ENCODE measurements at places on chromosomes 6 and 20.

DNA sequence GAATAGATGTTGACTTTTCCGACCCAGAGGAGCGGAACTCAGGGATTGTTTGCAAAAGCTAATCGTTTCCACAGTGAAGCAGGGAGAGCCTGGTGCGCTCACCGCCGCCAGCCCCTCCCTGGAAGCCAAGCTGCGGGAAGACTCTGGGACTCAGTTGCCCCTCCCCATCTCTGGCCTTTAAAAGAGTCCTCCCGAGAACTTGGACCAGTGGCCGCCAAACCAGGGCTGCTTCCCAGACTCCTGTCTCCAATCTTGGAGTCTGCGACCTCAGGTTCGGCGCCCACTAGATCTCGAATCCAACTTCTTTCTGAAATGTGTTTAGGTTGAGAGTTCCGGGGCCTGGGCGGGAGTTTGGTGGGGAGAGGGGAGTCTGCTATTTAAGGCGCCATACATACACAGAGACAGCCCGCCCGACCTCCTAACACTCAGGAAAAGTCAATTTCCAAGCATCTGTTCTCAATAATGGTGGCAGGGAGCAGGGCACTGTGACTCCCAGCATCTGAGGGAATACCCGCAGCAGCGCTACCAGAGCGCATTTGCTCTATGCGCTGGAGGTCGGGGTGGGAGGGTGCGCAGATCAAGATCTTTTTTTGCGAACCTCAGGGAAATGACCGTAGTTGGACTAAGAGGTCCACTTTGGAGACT is 800 bp upstream of the GRIK2 start:
- DNase-seq: no peak

GRCh38 chr6:88008411-88008810 is 39.2 kb upstream of the SPACA1 start:
- no peak for DNase-seq

- DNase-seq: no peak
These were observed 212.7 kb downstream of the PTPRK start for GRCh38 chr6:128307671-128308070.

GRCh38 chr6:21588481-21589351 is 4.8 kb upstream of the SOX4 start:
- DNase-seq: no peak

DNA sequence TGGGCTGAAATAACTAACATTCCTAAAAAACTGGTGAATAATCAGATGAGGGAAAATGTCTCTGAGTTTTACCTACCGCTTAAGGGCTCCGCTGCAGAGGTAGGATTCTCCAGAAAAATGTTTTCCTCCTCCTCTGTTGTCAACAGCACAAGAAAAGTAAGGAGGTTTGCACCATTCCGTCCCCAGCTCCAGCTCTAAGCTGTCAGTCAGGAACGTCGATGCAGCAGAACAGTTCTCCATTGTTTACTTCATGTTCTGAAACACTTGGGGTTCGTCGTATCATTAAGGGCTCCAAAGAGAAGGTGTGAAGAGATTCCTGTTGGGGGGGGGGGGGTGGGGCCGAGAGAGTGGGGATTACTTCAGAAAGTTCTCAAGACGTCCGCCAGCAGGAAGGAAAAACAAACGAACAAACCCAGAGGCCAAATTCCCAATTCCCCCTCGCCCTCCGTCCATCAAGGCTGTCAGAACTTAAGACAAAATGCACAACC is 734 bp downstream of the MMS22L start:
- DNase-seq: no peak

DNA sequence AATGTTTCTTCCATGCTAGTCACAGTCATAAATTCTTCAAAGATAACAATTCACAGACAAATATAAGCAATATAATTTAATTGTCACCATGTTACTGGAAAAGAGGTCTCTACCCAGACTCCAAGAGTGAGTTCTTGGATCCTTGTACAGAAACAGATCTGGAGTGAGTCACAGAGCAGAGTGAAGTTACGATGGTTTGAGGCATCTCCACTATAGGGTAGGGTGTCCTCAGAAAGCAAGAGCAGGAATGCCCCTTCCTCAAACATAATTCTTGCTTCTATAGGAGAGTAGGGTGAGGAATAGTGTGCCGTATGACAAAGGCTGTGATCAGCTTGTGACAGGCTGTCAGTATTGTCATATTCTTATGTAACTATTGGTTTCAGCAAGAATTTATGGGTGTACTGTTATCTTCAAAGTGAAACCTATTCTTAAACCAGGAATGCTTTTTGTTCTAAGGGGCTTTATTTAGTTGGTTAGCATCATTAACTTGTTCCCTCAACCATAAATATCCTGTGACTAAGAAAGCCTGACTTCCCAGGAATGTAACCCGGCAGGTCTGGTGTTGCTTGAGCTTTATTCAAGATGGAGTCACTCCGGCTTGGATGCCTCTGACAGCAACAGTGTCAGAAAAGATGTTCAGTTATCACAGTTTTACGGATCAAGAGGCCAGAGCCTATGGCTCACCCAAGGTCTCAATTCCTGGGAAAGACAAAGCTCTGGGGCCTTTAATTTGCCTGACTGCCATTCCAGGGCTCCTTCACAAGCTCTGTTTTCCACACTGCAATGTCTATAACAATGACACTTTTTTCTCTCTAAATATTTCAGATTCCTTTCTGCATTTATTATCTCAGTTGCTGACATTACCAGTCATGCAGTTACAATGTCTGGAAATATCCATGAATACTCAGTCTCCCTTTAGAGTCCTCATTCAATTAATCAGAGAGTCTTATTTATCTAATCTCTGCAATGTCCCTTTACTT is 298.6 kb downstream of the C6orf118 start:
- no peak for DNase-seq

GRCh38 chr6:119128252-119128912 is 49.9 kb upstream of the FAM184A start:
- DNase-seq: no peak

GRCh38 chr20:19185083-19185482 is 27.4 kb upstream of the SLC24A3 start:
- no peak for DNase-seq

DNA sequence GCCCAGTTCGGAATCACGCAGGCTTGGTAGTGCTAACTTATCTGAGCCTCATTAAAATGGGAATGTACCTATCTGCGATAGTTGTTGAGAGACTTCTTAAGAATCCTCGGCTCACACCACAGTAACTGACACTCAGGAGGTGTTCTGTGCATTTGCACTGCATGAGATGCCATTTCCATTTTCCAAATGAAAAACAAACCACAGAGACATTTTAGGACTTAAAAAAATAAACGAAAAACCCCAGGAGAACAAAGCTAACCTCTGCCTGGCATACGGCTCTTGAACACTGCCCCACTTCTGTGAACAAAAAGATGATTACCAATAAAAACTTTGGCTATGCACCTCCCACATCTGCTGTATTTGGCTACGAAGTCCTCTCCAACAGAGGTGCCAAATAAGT is 37.6 kb downstream of the BEND3 start:
- no peak for DNase-seq

DNA sequence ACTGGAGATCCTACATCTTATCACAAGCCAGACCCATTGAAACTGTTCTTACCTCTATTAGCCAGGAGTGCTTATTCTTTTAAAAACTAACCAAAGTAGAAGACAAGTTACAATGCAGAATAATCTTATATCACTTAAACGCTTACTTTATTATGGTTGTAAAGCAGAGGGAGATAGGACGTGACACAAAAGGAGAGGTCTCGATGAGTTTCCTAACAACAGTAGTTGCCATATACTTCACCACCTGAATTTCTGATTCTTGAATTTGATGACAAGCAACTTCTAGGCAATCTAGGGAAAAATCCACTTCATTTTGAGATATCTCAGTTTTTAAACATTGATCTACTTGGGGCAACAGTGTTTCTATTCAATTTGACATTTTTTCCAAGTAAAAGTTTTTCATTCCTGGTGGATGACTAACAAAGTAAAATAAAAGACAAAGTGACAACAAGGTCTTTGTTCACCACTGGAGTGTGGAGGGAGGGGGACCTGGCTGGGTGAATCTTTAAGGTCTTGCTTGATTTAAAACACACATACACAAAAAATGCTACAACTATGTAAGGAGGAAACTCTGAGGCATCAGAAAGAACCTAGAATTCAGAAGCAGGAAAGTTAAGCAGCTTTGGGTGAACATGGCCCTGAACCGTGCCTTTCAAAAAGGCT is 110.9 kb downstream of the SMLR1 start:
- DNase-seq: no peak

DNA sequence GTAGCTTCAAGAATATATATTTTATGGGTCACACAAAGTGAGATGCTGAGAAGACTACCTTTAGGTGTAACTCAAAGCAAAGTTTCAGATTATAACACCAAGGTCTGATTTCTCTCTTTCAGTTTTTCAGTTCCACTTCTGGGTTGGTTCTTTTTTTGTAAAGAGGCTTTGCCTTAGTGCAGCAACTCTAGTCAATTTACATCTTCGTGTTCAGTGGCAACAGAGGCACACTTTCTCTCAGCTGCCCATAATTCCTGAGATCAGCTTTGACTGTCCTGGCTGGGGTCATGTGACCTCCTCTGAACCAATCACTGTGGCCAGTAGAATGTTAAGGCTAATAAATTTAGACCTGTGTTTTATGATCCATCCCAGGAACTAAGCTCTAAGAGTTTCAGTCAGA is 120.2 kb downstream of the TINAG start:
- no peak for DNase-seq

- DNase-seq: no peak
These were observed 90.0 kb upstream of the IFNGR1 start for GRCh38 chr6:137309078-137309762.

GRCh38 chr6:40253420-40253819 is 319.2 kb upstream of the MOCS1 start:
- DNase-seq: no peak

DNA sequence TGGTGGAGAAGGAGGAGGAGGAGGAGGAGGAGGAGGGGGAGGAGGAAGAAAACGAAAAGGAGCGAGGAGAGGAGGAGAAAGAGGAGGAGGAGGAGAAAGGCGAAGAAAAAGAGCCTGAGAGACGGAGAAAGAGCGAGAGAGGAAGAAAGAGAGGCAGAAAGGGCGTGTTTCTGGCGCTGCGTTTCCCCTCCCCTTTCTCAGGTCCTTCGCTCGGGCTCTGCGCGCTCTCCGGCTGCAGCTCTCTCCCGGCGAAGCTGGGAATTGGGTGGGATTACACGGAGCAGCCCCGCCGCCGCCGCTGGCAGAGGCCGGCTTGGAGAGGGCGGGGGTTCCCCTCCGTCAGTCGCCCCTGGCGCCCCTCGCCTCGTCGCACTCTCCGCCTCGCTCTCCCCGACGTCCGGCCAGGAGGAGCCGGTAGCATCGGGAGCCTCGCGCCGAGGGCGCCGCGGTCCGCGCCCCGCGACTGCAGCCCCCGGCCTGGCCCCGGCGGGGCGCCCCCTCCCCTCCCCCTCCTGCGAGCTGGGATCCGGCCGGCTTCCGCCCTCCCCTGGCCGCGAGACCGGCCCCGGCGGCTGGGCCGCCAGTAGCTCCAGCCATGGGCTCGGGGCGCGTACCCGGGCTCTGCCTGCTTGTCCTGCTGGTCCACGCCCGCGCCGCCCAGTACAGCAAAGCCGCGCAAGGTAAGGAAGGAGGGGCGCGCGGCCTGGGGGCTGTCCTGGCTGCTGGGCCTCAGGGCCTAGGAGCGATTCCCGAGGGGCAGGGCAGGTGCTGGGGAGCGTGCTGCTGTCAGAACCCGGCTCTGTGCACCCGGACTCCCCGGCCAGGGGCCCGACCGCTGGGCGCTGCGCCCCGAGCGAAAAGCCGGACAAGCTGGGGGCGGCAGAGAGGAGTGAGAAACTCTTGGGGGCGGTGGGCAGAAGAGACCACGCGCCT is at the start of gene SCUBE3:
TSS of gene SCUBE3 (plus strand) at position 133 of the 933 bp plus-strand sequence. CDS start at position 596, 463 bp downstream.
- no peak for DNase-seq

DNA sequence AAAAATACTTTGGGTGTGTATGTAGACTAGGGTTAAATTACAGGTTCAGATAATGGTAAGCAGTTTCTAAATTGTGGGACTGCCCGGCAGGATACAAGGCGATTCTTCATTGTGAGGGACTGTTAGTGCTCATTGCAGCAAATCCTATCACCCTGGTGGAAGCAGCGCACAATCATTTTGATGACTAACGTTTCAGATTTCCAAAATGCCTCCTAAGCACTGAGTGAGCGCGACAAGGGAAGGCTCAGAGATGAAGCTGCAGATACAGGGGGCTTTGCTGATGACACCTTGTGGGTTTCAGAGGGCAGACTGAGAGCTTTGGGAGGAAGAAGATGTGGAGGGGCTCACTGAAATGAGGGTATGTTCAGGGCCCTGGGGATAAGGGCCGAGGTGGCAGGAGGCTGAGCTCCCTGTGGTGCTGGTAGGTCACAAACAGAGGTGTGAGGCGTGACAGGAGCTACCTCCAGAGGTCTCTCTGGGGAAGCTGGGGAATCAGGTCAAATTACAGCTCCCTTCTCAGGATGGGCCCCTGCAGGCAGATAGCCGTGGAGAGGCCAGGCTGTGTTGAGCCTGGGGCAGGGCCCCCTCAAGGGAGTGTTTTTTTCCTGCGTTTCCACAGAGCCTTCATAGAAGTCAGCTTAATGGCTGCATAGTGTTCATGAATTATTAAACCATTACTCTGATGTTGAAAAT is 84.5 kb upstream of the FYN start:
- DNase-seq: no peak

GRCh38 chr6:138468320-138469015 is 30.8 kb downstream of the NHSL1 start:
- DNase-seq: no peak

- no peak for DNase-seq
These were observed 77.1 kb upstream of the SLC22A23 start for GRCh38 chr6:3533981-3534380.

DNA sequence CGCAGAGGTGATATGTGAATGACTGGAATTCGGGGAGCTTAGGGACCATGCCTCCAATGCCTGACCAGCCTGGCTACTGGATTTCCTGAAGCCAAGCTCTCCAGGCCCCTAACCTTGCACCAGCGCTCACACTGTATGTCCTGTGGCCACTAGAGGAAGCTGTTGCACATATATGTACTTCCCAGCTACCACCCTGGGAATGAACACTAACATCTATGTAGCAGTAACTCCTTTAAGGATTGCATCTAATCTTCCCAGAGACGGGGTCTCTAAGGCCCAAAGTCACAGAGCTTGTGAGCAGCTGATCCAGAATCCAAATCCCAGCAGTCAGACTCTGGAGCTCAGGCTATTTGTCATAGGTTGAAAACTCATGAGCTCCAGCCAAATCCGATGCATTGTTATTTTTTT is 20.4 kb upstream of the BPIFB1 start:
- no peak for DNase-seq

- no peak for DNase-seq
These were observed 1.5 kb downstream of the CCND3 start for GRCh38 chr6:41939848-41940758.

Measured in stimulated activated CD4-positive, alpha-beta T cell treated with anti-CD3 and anti-CD28 coated beads, Interleukin-15, amount 100 ng/mL, for 1 hour (primary cell).